CD4-positive, alpha-beta T cell (primary cell): ENCODE measurements at places on chromosomes 6 and 20. TPM values are rescaled to one million over a fixed set of nuclear protein-coding genes. Genes with fewer than 3 reads are reported as not detected.

Gene PDE7B
- 0.25 TPM for total RNA-seq

Gene TREM2
- total RNA-seq = not detected

Gene FOXF2
- not detected for total RNA-seq

Gene SLC22A2
- total RNA-seq = not detected

Gene SRMS
- not detected for total RNA-seq

DNA sequence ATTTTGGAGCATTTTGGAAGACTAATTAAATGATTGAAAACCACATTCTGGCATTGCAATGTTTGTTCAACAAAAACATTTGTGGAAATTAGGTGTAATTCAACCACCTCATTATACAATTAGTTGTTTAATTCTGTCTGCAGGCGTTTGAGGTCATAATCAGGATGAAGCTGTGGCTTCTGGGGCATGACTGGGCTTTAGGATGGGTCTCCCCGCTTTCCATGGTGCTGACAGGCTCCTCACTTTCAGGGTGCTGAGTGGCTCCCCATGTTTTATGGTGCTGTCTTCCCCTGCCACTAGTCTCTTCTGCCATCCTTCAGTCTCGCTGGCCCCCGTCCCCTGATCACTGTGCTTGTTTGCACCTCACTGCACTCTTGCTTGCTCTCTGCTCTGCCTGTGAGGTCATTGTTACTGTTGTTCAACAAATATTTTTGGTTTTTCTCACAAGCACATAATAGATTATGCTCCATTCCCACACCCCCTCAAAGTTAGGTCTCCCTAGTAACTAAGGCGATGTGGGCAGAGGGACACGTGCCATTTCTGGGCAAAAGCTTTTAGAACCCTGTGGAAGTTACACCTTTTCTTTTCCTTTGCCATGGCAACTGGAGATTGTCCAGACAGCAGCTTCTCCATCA lies 25.4 kb upstream of the ZNF831 start:
- H3K27me3 ChIP-seq = no peaks in the 10 kb centered on the region
- H3K4me3 ChIP-seq = no peak overlapping the region
- DNase-seq = no peak
- no peak overlapping the region for H3K27ac ChIP-seq

DNA sequence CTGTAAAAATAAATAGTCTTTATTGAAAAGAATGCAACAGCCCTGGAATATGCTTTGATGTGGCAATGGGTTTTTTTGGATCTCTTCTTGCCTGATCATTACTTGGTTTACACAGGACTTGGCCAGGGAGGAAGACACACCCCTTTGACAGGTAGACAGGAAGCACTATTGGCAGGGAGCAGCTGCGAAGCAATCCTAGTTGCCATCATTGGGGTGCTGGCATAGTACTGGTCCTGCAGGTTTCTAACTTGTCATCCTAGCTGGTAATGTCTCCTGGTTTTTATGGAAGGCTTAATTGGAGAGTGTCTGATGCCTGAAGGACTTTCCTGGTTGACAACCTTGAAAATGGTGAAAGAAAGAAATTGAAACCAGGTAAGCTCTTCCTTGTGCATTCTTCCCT lies 71.2 kb upstream of the CCN6 start:
- no peak overlapping the region for H3K27ac ChIP-seq
- H3K4me3 ChIP-seq = no peak overlapping the region
- no peaks in the 10 kb centered on the region for H3K36me3 ChIP-seq

DNA sequence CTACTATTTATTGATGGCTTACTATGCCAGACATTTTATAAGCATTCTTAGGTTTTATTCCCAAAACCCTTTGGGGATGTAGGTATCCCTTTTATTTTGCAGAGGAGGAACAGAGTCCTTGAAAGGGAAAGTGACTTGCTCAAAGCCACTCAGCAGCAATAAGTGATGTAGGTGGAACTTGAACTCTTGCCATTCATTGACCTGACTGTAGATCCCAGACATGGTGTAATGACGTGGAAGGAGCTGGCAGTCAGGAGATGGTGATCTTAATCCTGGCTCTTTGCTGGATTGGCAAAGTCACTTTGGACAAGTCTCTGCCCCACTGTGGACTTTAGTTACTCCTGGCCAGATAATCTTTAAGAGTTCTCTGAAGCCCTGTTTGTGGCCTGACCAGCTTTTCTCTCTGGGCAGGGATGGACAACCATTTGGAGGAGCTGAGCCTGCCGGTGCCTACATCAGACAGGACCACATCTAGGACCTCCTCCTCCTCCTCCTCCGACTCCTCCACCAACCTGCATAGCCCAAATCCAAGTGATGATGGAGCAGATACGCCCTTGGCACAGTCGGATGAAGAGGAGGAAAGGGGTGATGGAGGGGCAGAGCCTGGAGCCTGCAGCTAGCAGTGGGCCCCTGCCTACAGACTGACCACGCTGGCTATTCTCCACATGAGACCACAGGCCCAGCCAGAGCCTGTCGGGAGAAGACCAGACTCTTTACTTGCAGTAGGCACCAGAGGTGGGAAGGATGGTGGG lies 1.6 kb downstream of the DBNDD2 start:
- H3K4me1 ChIP-seq = peaks cover 27% of the 10 kb centered on the region
- H3K36me3 ChIP-seq = peaks cover 7% of the 10 kb centered on the region
- no peak for DNase-seq
- H3K27me3 ChIP-seq = no peaks in the 10 kb centered on the region

GRCh38 chr6:122268394-122268793 lies 131.1 kb upstream of the HSF2 start:
- H3K4me3 ChIP-seq = no peak overlapping the region
- H3K27me3 ChIP-seq = no peaks in the 10 kb centered on the region
- no peaks in the 10 kb centered on the region for H3K36me3 ChIP-seq
- H3K4me1 ChIP-seq = no peaks in the 10 kb centered on the region
- DNase-seq = no peak

GRCh38 chr20:62493253-62493885 lies 17.6 kb upstream of the GATA5 start:
- DNase-seq = no peak
- peaks cover 11% of the 10 kb centered on the region for H3K27me3 ChIP-seq
- H3K4me3 ChIP-seq = no peak overlapping the region

DNA sequence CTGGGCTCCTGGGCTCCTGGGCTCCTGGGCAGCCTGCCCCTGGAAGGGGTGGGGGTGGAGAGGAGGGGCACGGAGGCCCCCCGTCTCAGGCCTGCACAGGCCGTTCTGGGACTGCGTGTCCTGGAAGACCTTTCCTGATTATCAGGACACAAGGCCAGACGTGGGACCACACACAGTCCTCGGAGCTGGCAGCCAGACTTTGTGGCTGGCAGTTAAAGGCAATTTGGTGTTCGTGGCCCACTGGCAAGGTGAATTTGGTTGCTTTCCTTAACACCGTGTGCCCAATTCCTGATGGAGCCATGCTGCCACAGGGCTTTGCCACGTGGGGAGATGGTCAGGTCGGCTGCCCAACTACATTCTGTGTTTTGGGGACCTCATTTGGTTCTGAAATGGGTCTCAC lies 113.5 kb downstream of the SMOC2 start:
- no peaks in the 10 kb centered on the region for H3K27me3 ChIP-seq
- H3K36me3 ChIP-seq = no peaks in the 10 kb centered on the region
- DNase-seq = no peak
- no peak overlapping the region for H3K4me3 ChIP-seq
- H3K27ac ChIP-seq = no peak overlapping the region

- no peak overlapping the region for H3K4me3 ChIP-seq
- H3K27ac ChIP-seq = no peak overlapping the region
- H3K36me3 ChIP-seq = no peaks in the 10 kb centered on the region
These were observed 22.8 kb downstream of the OR2A4 start for GRCh38 chr6:131678442-131678841.

DNA sequence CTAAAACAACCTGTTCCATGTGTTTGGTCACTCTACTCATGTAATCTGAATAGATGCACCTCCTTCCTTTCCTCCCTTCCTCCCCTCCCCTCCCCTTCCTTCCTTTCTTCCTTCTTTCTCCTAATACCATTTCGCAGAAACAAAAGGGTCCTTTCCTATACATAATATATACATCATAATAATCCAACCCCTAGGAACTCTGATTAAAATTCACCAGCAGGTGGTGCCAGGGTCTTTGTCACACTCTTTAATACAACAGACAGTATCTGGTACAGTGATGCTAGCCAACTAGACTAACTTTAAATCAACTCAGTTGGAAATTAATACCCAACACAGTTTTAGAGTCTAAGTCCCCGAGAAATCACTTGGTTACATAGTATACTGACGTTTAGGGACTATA lies 181.2 kb upstream of the SHLD1 start:
- no peak overlapping the region for H3K4me3 ChIP-seq
- peak; percentile 26 for DNase-seq
- no peaks in the 10 kb centered on the region for H3K27me3 ChIP-seq
- H3K36me3 ChIP-seq = peaks cover 76% of the 10 kb centered on the region
